ENCODE measurements at places on chromosomes 13 and 19.
A peak's percentile ranks its signal among the peaks of the same experiment; 100 is the strongest.

DNA sequence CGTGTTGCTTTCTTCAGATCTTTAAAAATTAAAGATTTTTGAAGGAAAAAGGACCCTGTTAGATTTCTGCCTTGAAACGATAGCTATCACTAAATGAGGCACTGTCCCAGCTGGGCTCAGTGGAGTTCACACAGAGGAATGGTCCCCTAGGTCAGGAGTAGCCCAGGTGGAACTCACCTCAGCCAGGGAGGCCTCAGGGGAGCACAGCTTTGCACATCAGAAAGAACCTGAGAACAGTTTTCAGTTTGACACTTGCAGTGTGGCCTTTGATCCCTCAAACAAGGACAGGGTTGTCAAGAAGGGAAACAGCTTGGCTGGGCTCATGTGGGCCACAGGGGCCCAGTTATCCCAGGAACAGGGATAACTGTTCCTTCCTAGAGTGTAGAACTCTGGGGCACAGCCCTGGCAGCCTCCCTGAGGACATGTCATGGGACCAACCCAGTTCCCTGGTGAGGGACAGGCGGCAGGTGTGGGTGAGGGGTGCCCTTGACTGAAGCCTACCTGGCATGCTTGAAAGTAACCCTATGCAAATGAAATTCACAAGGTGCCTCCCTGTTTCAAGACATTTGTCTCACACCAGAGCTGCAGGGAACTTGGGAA is 59.4 kb downstream of the CHST8 start:
- no peak for DNase-seq

DNA sequence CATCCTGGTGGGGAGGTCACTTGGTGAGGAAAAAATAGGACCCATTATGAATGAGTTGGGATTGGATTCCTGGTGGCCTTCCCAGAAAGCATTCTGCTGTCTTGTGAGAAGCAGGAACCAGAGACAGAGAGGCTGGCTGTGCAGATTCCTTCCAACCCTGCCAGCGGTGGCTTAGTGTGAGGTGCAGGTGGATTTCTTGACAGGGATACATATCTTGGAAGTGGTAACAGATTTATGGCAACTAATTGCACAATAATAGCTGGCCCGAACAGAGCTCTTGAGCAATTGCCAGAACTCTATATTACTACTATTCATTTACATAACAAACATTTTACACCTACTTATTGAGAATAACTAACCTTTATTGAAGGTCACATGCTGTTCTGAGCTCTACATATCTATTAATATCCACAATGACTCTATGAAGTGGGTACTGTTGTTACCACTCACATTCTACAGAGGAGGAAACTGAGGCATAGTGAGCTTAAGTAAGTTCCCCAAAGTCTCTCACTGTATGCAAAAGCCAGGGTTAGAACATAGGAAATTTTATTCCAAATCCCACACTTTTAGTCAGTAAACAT is 173.9 kb upstream of the SERP2 start:
- DNase-seq: no peak

GRCh38 chr19:42023121-42023942 is 29.3 kb upstream of the ATP1A3 start:
- DNase-seq: no peak

- DNase-seq: no peak
These were observed 151.7 kb downstream of the DLEU7 start for GRCh38 chr13:50691681-50692263.

DNA sequence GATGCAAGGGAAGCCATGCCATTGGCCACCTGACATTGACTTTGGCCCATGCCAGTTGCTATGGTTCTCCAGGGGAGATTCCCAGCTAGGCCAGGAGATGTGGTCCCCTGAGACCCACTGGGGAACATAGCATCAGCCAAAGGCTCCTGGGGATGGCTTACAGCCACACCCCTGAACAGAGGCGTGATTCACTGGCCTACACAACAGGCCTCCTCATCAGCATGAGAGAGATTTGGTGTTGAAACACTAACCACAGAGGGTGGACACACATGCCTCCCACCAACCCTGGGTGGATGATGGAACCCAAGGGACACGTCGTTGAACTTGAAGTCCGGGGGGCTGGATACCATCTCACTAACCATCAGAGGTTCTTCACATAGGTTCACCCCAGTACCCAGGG is 14.4 kb downstream of the IQCN start:
- no peak for DNase-seq

- no peak for DNase-seq
These were observed 24.4 kb upstream of the LDLR start for GRCh38 chr19:11064831-11065303.

DNA sequence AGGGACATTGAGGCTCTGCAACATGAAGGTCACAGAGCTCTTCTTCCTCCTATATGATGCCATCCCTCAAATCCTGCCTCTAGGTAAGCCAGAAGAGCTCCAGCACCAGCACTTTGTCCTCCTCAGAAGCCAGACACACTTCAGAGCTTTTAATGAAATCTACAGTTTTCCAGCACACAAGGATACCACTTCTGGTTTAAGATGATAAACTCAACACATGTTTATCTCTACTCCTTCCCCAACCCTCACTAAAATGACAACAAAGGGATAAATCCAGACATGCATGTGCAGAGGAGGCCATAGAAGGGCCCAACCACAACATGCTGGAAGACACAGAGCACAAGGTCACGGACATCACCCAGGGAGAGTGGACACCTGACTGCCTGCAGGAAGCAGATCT is 195.3 kb downstream of the USP12 start:
- DNase-seq: no peak

- no peak for DNase-seq
These were observed 129.8 kb downstream of the DLEU7 start for GRCh38 chr13:50713523-50714248.

DNA sequence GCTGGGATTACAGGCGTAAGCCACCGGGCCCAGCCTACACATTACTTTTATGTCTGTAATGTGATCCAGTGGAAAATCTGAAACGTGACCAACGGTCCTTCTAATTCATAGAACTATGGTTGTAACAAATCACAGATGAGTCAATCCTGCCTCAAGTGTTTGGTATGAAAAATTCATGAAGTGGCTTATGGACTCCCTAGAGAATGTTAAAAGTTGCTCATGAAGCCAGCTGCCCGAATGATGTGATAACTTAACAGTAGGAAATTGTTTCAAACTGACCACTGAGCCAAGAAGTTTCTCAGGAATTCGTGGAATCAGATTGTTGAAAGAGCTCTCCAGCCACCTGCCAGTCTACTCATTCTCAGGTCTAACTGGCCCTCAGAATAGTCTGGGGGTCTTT is 59.4 kb upstream of the FARP1 start:
- DNase-seq: no peak

- DNase-seq: no peak
These were observed 37.9 kb upstream of the CPB2 start for GRCh38 chr13:46142776-46143175.

GRCh38 chr19:1238369-1239303 is 831 bp upstream of the CBARP start:
- DNase-seq: no peak

DNA sequence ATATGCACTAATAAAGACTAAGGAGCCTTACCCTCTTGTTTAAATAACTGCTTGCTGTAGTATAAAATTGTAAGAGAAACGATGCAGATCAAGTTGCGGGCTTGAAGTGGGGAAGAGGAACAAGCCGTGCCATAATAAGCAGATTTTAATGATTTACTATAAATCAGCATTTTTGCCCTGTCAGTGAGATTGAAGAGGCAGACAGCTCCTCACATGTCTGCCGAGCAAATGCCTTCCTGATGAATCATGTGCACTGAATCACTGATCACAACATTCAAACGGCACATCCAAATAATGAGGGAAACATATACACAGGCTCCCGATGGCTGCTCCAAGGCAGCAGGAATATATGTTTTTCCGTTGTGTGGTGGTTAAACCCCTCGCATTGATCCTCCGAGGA is 282.9 kb downstream of the TSHZ3 start:
- DNase-seq: no peak

GRCh38 chr19:57887195-57887941 is 1.5 kb downstream of the ZNF814 start:
- DNase-seq: no peak

DNA sequence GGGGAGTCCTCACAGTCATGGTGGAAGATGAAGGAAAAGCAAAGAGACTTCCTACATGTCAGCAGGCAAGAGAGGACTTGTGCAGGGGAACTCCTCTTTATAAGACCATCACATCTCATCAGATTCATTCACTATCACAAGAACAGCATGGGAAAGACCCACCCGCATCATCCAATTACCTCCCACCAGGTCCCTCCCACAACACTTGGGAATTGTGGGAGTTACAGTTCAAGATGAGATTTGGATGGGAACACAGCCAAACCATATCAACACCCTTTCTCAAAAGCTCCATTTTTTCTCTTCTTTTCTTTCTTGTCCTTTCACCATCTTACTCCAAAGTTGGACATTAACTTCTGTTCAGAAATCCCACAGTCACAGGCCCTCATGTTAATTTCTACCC is 4.7 kb upstream of the LRP3 start:
- no peak for DNase-seq

DNA sequence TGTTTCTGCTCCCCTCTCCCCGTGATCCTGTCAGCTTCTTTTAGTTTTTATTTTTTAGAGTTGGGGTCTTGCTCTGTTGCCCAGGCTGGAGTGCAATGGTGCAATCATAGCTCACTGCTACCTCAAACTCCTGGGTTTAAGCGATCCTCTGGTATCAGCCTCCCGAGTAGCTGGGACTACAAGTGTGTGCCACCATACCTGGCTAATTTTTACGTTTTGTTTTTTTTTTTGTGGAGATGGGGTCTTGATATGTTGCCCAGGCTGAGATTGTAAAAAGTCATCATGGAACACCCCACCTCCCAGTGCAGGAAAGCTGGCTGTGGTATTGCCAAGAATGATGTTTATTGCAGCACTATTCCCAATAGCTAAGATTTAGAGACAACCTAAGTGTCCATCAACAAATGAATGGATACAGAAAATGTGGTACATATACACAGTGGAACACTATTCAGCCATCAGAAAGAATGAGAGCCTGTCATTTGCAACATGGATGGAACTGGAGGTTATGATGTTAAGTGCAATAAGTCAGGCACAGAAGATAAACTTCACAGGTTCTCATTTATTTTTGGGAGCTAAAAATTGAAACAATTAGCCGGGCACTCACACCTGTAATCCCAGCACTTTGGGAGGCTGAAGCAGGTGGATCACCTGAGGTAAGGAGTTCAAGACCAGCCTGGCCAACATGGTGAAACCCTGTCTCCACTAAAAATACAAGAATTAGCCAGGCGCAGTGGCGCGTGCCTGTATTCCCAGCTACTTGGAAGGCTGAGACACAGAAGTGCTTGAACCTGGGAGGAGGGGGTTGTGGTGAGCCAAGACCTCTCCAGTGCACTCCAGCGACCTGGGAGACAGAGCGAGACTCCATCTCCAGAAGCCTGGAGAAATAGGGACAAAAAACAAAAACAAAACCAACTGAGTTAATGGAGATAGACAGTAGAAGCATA is 6.6 kb upstream of the KLK15 start:
- no peak for DNase-seq

DNA sequence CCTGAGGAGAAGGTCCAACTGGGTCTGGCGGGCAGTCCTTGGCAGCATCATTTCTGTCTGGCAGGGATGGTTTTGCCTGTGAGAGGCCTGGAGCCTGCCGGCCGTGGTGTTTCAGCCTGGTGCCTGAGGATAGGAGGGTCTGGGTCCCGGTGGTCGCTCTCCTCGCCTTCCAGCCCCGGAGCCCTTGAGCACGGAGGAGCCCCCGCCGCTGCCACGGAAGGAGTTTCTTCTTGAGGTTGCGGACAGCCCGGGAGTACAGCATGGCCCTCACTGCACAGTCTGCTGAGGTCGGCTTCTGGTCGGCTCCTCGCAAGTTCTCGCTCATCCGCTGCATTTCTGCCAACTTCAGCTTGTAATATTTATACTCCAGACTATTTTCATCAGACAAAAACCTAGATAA is 23.4 kb downstream of the SUGP2 start:
- DNase-seq: no peak

- no peak for DNase-seq
These were observed 275.0 kb upstream of the MIR17HG start for GRCh38 chr13:91072486-91072885.

DNA sequence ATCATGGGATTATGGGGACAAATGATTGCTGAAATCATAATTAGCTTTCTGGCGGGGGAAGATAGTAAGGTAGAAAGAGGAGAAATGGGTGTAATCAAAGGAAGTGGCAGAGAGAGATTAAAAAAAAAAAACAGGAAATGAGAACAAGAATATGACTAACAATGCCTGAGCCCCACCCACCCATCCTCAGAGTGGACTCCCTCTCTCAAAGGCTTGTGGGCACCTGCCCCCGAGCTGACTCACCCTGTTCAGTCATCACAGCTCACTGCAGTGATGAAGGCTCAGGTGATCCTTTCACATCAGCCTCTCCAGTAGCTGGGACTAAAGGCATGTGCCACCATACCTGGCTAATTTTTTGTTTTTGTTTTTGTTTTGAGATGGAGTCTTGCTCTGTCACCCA is 26.4 kb upstream of the TPT1 start:
- DNase-seq: no peak

DNA sequence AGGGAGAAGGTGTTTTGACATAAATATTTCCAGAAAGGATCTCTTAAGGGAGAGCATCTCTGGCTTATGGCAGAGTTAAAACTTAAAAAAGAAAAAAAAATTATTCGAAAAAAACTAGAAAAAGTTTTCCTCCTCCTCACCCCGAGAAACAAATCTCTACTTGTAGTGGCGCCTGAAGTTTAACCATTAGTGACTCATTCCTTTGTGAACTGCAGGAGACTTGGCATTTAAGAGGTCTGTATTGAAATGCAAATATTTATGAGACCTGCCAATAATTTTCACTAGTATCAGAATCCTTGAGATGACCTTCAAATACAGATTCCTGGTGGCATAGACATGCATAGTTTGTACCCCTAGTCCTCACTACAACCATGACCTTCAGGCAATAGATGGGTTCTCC is 64.9 kb upstream of the MED4 start:
- no peak for DNase-seq

DNA sequence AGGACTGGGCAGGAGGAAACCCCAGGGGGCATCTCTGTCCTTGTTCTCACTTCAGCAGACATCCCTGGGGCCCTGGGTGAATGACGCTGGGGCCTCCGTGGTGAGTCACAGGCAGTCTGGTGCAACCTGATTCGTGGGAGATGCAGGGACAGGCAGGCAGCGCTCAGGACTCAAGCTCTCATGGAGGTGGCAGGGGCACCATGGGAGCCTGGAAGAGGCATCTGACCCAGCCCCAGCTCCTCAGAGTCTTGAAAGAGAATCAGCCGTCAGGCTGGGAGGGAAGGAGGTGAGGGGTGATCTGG is 14.0 kb upstream of the PTOV1 start:
- no peak for DNase-seq

GRCh38 chr19:34767951-34768350 is 5.1 kb downstream of the ZNF599 start:
- DNase-seq: no peak

GRCh38 chr19:57302020-57302465 is 18.2 kb upstream of the ZNF543 start:
- no peak for DNase-seq

GRCh38 chr13:112895521-112896465 is 73.2 kb upstream of the MCF2L start:
- DNase-seq: peak; percentile 93

DNA sequence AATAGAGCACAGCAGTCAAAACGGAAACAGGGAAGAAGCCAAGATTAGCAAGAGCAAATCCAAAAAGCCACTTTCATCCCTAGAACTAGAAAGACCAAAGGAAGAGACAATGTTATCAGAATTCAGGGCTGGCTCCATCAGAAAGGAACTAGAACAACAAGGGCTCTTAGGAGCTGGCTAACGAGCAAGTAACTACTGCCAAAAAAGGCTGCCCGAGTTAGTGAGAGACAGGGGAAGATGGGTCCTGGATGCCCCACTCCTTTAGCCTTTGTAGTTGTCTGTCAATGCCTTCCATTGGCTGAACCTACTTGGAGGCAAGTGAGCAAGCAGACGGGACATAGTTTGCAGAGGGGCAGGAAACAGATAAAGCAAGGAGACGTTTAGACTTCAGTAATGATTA is 240.4 kb downstream of the KLF12 start:
- no peak for DNase-seq

Data from NCI-H187 treated with DMSO at 0.1 percent for 48 hours (cell line).